HTR-8/SVneo (cell line): ENCODE measurements at places on chromosomes 16 and 17.

DNA sequence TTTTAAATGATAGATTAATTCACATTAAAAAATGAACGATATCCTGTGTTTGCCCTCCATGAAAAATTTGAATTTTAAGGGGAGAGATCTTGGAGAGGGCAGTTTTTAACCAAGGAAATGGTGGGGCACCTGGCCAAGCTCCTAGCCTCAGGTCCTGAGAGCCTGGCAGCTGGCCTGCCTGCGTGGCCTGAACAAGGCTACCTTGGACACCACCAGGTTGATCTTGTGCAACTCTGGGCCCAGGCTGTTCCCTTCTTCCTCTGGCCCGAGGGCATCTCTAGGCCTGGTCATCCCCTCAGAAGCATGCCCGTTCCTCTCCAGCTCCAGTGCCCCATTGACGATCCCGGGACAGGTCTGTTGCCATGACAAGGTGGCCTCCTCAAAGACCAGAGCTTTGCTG, 33.4 kb upstream of the LONP2 start:
- no peak for DNase-seq

GRCh38 chr16:75062135-75062975, 54.2 kb downstream of the LDHD start:
- DNase-seq = no peak

DNA sequence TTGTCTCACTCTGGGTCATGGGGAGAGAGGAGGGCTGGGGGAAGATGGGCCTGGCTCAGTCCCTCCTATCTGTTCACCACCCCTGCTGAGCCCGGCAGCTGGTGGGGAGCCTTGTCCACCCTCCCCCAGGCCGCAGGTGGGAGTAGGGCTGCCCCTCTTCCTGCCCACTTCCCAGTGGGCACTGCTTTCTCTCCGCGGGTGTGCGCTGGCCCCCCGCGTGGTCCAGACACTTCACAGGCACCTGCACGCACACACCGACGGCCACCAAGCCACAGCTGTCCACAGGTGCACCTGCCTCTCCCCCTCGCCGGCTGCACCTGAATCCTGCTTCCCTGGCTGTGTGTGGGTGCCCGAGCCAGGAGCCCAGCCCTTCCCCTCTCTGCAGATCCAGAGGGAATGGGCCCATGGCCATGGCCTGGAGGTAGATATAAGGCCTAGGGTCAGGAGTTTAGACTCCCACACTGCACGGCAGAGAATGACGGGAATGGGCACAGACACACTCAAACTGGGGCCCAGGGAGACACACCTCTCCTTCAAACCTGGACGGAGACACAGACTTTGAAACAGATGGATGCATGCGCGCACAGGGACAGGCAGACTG, 2.0 kb downstream of the NHERF2 start:
- DNase-seq = no peak

DNA sequence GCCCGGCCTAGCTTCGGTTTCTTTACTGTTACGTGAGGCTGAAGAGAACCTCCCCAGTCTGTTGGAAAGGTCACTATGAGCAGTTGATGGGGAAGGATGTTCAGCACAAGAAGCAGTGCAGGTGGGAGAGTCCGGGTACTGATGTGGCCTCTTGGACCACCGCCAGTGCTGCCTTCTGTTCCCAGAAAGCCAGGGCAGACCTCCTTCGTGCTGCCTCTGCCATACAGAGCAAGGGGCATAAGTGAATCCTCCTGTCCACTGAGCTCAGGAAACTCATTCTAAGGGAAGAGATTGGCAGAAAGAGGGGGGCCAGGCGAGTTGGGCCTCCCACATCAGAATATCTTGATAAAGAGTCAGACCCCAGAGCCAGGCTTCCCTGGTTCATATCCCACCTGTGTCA, 3.7 kb downstream of the PPP4C start:
- no peak for DNase-seq

GRCh38 chr17:63760771-63761539, 12.4 kb downstream of the CCDC47 start:
- DNase-seq = no peak
